ENCODE measurements at places on chromosomes 4 and X.

DNA sequence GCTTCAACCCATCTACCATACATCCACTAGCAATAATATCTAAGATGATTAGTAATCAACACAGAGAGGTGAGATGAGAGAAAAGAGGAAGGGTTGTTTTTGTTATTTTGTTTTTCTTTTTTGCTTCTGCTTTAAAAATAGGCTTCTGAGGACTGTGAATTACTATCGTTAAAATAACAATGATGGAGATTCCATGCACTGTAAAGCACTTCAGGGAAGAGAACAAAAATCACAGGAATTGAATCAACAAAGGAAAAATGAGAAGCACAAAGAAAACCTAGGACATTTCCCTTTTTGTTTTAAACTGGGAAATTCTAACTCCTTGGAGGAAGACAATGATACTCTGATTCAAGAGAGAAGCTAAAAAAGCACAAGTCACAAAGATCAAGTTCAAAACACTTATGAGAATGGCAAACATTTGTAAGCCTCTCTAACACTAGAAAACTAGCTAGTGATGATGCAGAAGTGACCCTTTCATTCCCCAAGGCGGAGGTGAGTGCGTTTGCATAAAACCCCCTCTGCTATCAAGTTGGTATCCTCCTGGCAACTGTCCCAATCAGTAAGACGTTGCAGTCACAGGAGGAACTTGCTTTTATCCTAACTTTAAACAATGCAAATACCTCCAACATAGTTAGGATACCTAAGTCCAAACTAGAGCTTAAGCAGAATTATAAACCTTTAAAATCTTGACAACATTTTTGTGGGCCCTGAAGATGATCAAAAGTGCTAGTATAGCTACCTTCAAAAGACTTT is 308.5 kb downstream of the CAMK2D start:
- DNase-seq = no peak

DNA sequence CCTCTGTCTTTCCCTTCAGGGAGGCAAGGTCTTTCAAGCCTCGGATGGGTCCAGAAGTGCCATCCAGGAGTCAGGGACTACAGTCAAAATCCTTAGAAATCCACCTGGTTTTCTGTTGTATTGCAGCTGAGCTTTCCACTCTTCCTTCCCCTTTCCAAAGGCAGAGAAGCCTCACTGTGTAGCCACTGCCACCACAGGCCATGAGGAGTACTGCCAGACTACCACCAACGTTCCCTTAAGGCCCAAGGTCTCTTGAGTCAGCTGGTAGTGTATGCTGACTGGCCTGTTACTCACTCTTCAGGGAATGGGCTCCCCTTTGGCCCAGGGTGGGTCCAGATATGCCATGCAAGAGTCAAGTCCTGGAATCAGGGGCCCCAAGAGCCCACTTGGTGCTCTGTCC is 1454.1 kb downstream of the PCDH19 start:
- DNase-seq = no peak

GRCh38 chr4:183327827-183328226 is 5.6 kb upstream of the CLDN24 start:
- no peak for DNase-seq

DNA sequence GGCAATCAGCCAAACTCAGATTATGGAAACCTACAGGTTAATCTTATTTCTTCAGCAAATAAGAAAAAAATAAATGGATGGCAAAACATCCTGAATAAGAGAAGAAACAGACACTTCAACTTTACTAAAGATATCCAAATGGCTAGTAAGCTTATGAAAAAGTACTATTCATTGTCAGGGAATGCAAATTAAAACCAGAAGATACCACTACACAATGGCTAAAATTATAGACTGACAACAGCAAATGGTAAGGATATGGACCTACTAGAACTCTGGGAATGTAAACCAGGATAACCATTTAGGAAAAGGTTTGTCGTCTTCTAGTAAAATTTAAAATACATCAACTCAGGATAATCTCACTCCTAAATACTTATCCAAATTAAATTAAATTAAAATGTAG is 24.3 kb downstream of the GRSF1 start:
- DNase-seq = no peak

GRCh38 chr4:75995727-75996126 is 5.0 kb upstream of the SDAD1 start:
- peak; percentile 30 for DNase-seq

DNA sequence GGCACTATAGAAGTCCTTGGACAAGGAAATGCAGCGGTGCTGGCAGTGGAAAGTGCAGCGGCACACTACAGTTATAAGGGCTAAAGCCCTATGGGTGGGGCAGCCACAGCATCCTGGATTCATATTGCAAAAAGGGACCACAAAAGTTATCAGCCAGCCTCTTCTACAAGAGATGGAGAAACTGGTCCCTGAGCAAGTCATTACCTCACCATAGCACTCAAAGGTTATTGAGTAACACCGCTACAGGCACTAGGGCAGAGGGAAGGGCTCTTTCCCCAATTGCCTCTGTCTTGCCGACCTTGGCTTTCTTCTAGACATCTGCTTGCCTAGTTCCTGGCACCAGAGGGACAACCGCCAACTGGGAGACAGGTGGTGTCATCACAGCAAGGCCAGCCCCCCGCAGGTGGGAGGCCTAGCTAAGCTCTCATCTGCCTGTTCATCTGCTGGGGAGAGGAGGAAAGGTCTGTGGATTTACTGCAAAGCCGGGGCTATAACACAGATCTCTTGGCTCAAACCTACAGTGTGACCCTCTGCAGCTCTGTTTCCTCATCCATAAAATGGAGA is 600.0 kb downstream of the BCOR start:
- DNase-seq = no peak

DNA sequence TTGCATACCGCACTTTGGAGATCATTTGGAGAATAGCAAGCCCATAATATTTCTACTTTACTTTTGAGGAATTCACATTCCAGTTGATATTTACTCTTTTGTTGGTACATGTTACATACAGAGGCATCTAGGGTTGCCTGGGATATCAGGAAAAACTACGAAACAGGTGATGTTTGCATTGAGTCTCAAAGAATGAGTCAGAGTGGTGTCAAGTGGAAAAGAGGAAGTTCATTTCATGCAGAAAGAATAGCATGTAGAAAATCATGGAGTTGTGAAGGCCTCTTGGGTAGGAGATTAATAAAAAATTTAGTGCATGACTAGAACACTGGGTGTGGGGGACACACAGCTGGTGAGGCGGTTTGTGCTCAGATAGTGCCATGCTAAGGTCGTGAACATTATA is 33.5 kb upstream of the ELOVL6 start:
- DNase-seq = no peak

- DNase-seq = no peak
These were observed 1.2 kb downstream of the HHIP start for GRCh38 chr4:144647095-144647561.

DNA sequence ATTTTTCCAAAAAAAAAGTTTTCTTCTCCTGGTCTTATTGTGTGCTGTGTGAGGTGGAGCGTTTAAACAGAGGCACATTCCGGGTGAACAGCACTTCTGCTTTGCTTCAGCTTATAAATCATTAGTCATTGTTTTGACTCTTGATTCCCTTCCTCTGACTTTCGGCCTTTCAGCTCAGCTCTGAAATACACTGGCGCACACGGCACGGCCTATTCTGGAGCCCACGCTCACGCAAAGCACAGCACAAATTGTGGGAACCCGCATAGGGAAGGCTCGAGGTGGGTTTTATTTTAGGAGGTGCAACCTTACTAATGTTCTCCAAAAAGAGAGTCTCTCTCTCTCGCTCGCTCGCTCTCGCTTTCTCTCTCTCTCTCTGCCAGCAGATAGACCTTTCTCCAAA is 4.0 kb downstream of the POU3F4 start:
- no peak for DNase-seq

DNA sequence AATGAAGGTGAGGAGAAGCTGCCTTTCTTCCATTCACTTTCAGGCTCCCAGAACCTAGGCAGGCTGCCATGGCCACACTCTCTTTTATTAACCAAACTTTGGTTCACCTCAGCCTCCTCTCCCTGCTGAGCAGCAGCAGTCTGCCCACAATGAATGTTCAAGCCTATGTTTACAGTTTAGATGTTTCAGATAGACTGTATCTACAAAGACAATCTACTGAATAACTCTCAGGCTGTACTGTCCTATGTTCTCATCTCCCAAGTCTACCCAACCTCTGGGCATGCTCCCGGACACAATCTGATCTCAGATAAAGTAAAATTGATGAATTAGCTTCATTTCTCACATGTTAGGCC is 59.2 kb upstream of the TMEM164 start:
- no peak for DNase-seq

GRCh38 chrX:70508296-70508911 is 63.8 kb downstream of the DLG3 start:
- no peak for DNase-seq

DNA sequence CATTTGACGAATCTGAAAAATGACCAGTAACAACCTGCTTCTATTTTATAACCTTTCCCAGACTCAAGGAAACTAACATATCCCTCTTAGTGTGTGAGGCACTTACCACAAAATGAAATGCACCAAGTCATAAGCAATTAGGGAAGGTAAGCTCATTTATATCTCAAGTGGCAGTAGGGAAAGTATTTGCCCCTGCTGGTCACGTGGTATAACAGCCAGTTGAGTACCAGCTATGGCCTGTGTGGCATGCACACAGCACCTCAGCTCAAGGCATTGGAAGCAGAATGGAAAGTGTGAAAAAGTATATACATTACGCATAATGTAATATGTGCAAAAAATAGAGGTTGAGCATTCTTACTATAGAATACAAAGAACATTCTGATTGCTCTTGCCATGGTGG is 178.3 kb upstream of the GYPA start:
- no peak for DNase-seq

DNA sequence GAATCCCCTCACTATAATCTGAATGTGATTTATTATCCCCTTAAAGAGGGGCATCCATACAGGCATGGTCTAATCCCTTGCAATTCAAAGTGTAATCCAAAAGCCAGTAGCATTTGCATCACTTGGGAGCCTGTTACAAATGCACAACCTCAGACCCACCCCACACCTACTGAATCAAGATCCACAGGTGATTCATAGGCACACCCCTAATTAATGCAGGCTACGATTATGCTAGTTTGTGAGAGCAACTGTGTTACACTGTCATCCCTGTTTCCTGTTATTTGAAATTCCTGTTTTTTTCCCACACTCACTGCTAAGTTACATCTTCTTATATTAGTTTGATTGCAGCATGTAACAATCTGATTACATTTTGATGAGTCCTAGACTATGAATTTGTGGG is 120.0 kb downstream of the RAB28 start:
- no peak for DNase-seq

GRCh38 chr4:77820649-77821561 is 1.7 kb upstream of the CNOT6L start:
- no peak for DNase-seq

GRCh38 chr4:88697141-88697540 is 488 bp downstream of the NAP1L5 start:
- no peak for DNase-seq

GRCh38 chr4:177596035-177596434 is 153.8 kb upstream of the AGA start:
- no peak for DNase-seq

GRCh38 chr4:170827562-170828274 is 738.0 kb upstream of the AADAT start:
- no peak for DNase-seq

DNA sequence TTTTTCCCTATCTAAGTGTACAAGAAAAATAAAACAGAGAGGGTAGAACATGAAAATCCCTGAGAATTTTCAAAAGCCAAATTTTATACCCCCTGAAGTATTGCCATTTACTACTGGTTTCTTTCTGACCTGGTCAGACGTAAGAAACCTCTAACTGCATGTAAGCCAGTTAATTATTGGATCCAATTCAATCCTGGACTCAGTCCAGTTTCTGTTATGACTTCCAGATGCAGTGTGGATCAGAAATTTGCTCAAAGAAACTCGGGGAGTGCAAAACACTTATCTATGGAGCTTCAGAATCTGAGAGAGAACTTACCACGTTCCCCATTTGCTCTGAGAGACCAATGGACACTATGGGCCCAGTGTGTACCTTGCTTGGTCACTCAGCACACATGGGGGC is 383.5 kb downstream of the KLHL4 start:
- DNase-seq = no peak

- no peak for DNase-seq
These were observed 4.8 kb downstream of the NOCT start for GRCh38 chr4:139020384-139020783.

DNA sequence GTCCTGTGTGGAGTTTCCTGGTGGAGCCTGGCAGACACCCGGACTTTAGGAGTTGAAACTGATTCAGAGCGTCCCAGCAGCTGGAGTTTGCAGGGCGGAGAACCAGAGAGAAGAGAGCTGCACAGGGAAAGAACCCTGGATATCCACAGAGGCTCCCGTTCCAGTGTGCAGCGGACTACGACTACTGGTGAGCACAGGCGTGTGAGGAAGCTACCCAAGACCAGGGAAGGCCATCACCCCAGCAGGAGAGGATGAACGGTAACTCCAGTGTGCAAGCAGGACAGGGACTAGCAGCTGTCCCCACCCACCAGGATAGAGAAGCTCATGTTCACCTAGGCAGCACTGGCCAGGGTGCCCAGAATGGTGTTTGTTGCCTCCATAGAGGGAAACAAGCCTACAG is 2.3 kb downstream of the LAGE3 start:
- no peak for DNase-seq

DNA sequence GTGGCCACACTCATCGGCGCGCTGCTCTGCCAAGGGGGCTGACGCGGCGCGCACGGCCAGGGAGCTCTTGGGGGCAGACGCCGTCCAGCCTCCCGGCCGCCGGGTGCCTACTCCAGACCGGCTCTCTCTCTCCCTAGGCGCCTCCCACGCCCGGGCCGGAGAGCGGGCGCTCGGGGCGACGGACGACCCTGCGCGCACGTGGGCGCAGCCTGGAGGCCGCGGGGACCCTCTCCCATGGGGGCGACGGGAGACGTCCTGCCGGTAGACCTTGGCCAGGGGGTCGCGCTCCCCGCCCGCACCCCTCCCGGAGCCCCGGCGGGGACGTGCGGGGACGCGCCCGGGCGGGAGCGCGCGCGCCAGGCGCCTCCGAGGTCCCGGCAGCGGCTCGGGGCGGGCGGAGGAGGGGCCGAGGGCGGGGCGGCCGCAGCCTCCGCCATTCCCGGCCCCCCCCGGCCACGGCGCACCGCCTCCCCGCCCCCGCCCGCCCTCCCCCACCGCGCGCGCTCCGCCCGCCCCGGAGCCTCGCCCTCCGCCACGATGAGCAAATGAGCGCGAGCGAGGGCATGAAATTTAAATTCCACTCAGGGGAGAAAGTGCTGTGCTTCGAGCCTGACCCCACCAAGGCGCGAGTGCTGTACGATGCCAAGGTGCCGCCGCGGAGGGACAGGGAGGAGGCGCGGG is at the start of gene MSL3:
Gene MSL3, plus strand, starts transcription at position 519 of the 681 bp plus-strand sequence. Its CDS starts 27 bp downstream, at position 546.
- DNase-seq = peak; percentile 23

- no peak for DNase-seq
These were observed 426 bp upstream of the C4orf51 start for GRCh38 chr4:145679520-145679919.

GRCh38 chrX:154986826-154987575 is 35.5 kb downstream of the F8 start:
- DNase-seq = no peak

Measured in skin of body (tissue), 3 donors.